ENCODE measurements at places on chromosomes 12 and 14. TPM values are rescaled to one million over a fixed set of nuclear protein-coding genes. Genes with fewer than 3 reads are reported as not detected.

- DNase-seq = no peak
- H3K4me3 ChIP-seq = no peak overlapping the region
- H3K4me1 ChIP-seq = peaks cover 13% of the 10 kb centered on the region
- H3K27me3 ChIP-seq = no peaks in the 10 kb centered on the region
- no peaks in the 10 kb centered on the region for H3K36me3 ChIP-seq
- no peak overlapping the region for H3K27ac ChIP-seq
These were observed 112.4 kb downstream of the APAF1 start for GRCh38 chr12:98757455-98757854.

DNA sequence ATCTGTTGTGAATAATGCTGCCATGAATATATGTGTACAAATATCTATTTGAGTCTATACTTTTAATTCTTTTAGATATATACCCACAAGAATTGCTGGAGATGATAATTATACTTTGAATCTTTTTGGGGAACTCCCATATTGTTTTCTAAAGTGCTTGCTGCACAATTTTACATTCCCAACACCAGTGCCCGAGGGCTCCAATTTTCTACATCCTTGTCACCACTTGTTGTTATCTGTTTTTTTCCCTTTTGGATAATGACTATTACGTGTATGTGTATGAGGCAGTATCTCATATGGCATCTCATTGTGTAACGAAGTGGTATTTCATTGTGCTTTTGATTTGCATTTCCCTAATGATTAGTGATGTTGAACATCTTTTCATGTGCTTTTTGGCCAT is 127.1 kb downstream of the SUDS3 start:
- no peak for DNase-seq
- no peak overlapping the region for H3K27ac ChIP-seq
- no peak overlapping the region for H3K4me3 ChIP-seq
- H3K27me3 ChIP-seq = peaks cover 2% of the 10 kb centered on the region

DNA sequence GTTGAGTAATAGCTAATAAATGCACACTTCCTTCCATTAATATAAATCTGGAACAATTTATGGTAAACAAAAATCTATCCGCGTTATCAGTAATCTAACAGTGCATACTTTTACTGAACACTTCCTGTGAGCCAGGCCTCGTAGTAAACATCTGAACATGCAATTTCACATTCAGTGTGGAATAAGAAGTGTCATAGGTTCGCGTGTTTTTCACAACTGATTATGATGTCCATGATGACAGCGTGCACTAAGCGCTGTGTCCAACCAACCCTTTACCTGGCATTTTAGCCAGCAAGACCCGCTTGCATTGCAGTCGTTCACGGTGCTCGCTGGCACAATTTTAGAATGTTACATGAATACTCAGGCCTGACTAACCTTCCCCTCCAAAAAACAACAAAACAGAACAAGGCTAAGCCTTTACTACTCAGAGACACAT is 2.1 kb downstream of the PNMA1 start:
- peak; percentile 28 for DNase-seq
- H3K36me3 ChIP-seq = peaks cover 10% of the 10 kb centered on the region
- H3K4me1 ChIP-seq = peaks cover 27% of the 10 kb centered on the region
- no peaks in the 10 kb centered on the region for H3K27me3 ChIP-seq
- H3K27ac ChIP-seq = peak overlapping the region; percentile 72
- peak overlapping the region; percentile 91 for H3K4me3 ChIP-seq

- H3K4me3 ChIP-seq = no peak overlapping the region
- DNase-seq = no peak
- H3K4me1 ChIP-seq = no peaks in the 10 kb centered on the region
- H3K36me3 ChIP-seq = no peaks in the 10 kb centered on the region
- no peak overlapping the region for H3K27ac ChIP-seq
These were observed 404.3 kb downstream of the NPAS3 start for GRCh38 chr14:33343016-33343415.

DNA sequence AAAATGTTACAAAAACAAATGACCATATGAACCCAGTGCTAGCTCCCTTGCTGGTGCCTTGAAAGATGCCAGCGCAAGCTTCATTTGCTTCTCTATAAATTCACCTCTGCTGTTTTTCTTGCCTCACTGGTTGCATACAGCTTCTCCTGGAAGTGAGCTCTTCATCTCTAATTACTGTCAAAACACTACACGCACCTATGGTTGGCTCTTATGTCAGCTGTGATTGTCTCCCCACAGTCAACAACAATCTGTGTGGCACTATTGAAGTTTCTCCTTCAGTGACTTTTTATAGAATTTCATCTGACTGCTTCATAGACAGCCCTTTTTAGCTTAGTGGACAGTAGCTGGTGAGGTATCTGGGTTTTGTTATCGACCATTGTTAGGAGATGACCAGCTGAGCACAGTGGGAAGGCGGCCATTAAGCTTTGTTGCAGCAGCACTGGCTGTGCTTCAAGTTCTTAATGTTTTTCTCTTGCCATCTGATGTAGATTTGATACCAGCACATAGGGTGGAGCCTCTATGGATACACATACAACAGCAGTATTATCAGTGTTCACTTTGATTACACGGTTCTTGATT is 131.8 kb downstream of the KITLG start:
- DNase-seq = no peak
- no peaks in the 10 kb centered on the region for H3K36me3 ChIP-seq
- H3K27me3 ChIP-seq = no peaks in the 10 kb centered on the region
- no peak overlapping the region for H3K27ac ChIP-seq

DNA sequence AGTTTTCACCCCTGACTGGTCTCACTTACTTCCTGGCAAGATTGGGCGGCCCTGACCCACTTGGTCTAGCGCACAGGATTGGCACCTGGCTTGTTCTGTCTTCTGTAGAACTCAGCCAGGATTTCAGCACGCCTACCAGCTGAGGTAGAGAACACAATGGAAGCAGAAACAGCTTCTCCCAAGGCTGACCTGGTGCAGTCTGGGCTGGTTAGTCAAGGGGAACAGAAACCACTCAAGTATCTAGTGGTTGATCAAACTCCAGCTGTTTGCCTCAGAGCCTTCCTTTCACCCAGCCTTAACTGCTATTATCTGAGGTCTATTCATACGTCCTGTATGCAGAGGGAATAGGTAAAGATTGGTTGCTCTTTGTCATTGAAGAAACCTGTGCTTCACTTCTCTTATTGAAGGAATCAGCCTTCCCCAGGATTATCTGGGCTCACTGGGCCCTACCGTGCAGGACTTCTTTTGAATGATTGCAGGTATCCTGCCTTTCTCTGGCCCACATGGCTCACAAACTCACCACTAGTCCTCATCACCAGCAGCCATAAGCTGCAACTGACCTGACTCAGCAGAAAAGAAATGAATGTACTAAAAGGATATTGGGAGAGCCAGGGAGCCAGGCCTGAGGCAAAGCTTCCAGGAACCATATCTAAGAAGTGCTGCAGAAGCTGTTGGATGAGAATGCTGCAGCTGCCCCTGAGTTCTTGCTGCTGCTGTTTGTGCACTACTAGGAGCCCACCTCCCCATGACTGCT is 2.5 kb upstream of the PLEKHD1 start:
- peaks cover 4% of the 10 kb centered on the region for H3K4me1 ChIP-seq
- no peak overlapping the region for H3K4me3 ChIP-seq
- H3K27ac ChIP-seq = no peak overlapping the region

- DNase-seq = no peak
- no peak overlapping the region for H3K27ac ChIP-seq
- H3K36me3 ChIP-seq = no peaks in the 10 kb centered on the region
- H3K4me1 ChIP-seq = no peaks in the 10 kb centered on the region
- no peak overlapping the region for H3K4me3 ChIP-seq
These were observed 51.9 kb upstream of the PTHLH start for GRCh38 chr12:28024231-28024995.

GRCh38 chr12:25972783-25973182 is 14.3 kb downstream of the RASSF8 start:
- H3K27me3 ChIP-seq = peaks cover 5% of the 10 kb centered on the region
- H3K27ac ChIP-seq = no peak overlapping the region
- no peaks in the 10 kb centered on the region for H3K36me3 ChIP-seq
- DNase-seq = no peak
- no peaks in the 10 kb centered on the region for H3K4me1 ChIP-seq

DNA sequence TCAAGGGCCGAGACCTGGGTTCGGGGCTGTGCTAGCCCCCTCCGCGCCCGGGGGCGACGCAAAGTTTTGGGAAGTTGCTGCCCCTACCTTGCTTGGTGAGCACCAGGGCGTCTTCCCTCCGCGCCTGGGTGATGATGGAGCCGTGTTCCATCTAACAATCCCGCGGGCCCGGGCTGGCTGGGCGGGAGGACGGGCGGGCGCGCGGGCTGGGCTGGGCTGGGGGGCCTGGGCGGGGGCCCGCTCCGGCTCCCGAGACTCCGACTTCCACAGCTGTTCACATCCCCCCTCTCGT is 298 bp downstream of the CTDSP2 start:
- peak overlapping the region; percentile 44 for H3K4me3 ChIP-seq
- peak overlapping the region; percentile 80 for H3K27ac ChIP-seq
- peaks cover 45% of the 10 kb centered on the region for H3K4me1 ChIP-seq
- H3K27me3 ChIP-seq = peaks cover 4% of the 10 kb centered on the region
- DNase-seq = no peak

DNA sequence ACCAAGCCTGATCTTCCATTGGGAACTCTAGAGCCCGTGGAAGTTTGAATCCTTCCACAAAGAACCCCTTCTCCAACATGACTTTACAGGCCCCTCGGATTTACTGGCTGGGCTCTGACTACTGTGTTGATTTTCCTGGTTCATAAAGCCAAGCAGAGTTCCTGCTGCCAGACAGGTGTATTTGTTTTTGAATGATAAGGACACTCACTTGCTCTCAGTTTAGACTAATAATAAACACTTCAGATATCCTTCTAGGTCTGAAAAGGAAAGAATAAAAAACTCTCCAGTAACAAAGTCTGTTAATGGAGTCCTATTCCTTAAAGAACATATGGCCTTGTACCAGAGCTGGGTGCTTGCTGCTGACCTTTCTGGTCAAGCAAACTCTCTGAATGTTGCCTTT is 31.0 kb downstream of the SIX1 start:
- H3K4me1 ChIP-seq = no peaks in the 10 kb centered on the region
- H3K27ac ChIP-seq = no peak overlapping the region
- peaks cover 14% of the 10 kb centered on the region for H3K27me3 ChIP-seq
- H3K36me3 ChIP-seq = no peaks in the 10 kb centered on the region
- no peak overlapping the region for H3K4me3 ChIP-seq

- no peak overlapping the region for H3K27ac ChIP-seq
- no peak for DNase-seq
- no peak overlapping the region for H3K4me3 ChIP-seq
- no peaks in the 10 kb centered on the region for H3K36me3 ChIP-seq
These were observed 104.1 kb downstream of the SMOC1 start for GRCh38 chr14:69983317-69983716.

DNA sequence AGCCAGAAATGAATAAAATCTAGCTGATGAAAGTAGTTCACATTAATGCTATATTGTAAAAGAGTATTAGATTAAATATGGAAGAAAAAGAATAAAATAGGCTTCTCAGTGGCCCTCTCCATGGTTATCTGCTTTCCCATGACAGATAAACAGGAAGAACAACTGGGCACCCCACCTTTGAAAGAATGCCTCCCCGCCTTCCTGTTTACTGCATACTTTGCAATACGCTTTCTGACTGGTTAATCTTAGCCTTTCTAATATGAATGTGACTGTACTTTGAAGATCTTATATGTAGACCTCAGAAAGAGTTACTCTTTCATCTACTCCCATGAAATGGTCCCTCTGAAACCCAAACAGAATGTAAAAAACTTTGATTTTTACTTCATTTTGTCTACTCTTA is 34.1 kb upstream of the DAAM1 start:
- peaks cover 15% of the 10 kb centered on the region for H3K4me1 ChIP-seq
- no peaks in the 10 kb centered on the region for H3K36me3 ChIP-seq
- H3K27me3 ChIP-seq = peaks cover 5% of the 10 kb centered on the region
- H3K27ac ChIP-seq = peak overlapping the region; percentile 37

GRCh38 chr12:4819654-4820053 is 90.1 kb upstream of the KCNA1 start:
- peaks cover 13% of the 10 kb centered on the region for H3K4me1 ChIP-seq
- no peaks in the 10 kb centered on the region for H3K36me3 ChIP-seq
- no peaks in the 10 kb centered on the region for H3K27me3 ChIP-seq

DNA sequence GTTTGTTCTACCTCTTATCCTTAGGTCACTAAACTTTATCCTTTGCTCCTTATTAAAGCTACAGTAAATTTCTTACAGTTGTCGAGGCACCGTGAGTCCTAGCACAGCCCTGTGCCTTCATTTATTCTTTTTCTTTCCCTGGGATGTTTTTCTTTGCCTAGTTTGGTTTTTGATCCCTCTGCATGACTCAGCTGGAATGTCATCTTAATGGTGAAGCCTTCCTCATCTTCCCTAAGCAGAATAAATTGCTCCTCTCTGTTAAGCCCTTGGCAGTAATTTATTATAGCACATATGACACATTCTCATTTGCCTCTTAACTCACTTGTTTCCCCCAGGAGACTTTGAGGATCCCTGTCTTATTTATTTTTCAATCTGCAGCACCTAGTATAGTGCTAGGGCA is 16.6 kb downstream of the ACTR10 start:
- no peaks in the 10 kb centered on the region for H3K4me1 ChIP-seq
- no peak overlapping the region for H3K27ac ChIP-seq
- no peak for DNase-seq
- H3K36me3 ChIP-seq = peaks cover 51% of the 10 kb centered on the region

GRCh38 chr12:52444647-52445595 is 7.0 kb downstream of the KRT6B start:
- no peak overlapping the region for H3K27ac ChIP-seq
- no peak for DNase-seq
- H3K36me3 ChIP-seq = no peaks in the 10 kb centered on the region
- no peak overlapping the region for H3K4me3 ChIP-seq
- peaks cover 5% of the 10 kb centered on the region for H3K27me3 ChIP-seq

DNA sequence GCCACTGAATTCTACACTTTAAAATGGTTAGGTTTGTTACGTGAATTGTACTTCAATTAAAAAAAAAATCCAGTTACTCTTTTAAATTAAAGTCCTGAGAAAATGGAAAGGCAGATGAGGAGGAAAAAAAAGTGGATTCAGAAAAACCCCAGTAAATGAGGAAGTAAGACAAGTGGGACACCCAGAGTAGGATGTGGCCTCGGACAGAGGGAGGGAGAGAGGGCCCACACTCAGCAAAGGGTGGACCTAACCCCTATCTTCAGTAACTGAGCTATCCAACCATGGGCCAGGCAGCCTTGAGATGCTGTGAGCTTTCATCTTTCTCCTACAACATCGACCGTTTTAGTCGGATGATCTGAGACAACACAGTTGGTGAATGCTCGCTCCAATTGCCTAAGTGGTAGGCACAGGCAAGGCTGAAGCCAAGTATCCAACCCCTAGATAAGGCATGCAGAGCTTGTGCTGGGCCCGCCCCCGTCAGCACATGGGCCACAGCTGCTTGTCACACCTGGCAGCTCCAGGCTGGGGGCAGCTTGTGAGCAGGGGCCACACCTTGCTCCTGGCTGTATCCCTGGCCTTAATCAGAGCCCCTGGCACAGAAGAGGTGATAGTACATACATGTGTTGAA is 142.1 kb downstream of the TTC7B start:
- no peak overlapping the region for H3K27ac ChIP-seq
- H3K4me3 ChIP-seq = no peak overlapping the region
- no peaks in the 10 kb centered on the region for H3K36me3 ChIP-seq
- H3K27me3 ChIP-seq = no peaks in the 10 kb centered on the region
- peaks cover 34% of the 10 kb centered on the region for H3K4me1 ChIP-seq

- H3K27ac ChIP-seq = no peak overlapping the region
- no peak for DNase-seq
- H3K4me3 ChIP-seq = no peak overlapping the region
- no peaks in the 10 kb centered on the region for H3K4me1 ChIP-seq
- H3K27me3 ChIP-seq = no peaks in the 10 kb centered on the region
- no peaks in the 10 kb centered on the region for H3K36me3 ChIP-seq
These were observed 585.5 kb upstream of the ATXN7L3B start for GRCh38 chr12:73951956-73952703.

MANSC1 gene
- total RNA-seq = 0.22 TPM

ERBB3 gene
- 0.69 TPM for total RNA-seq

JPH4 gene
- not detected for total RNA-seq

CCDC177 gene
- not detected for total RNA-seq

NFE2 gene
- total RNA-seq = 2.8 TPM

NFKBIA gene
- total RNA-seq = 1,380 TPM

CPNE6 gene
- not detected for total RNA-seq

Data from CD4-positive, CD25-positive, alpha-beta regulatory T cell (primary cell).